ENCODE measurements at places on chromosomes 3 and 15.

DNA sequence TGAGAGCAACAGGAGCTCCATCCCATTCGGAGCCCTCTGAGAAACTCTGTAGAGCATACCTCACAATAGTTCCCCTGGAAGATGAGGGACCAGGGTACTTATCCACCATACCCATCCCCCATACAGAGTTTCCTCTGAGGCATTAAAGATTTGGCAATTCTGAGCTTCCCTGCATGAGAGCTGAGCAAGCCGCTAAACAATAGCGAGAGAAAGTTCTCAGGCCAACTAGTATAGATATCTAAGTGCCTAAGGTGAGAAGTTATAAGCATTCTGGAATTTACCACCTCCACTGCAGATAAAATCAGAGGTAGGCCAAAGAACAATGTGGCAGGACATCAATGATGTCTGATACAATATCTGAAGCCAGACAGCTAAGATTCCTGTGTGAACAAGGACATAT lies 129.1 kb upstream of the MBNL1 start:
- no peak for DNase-seq

DNA sequence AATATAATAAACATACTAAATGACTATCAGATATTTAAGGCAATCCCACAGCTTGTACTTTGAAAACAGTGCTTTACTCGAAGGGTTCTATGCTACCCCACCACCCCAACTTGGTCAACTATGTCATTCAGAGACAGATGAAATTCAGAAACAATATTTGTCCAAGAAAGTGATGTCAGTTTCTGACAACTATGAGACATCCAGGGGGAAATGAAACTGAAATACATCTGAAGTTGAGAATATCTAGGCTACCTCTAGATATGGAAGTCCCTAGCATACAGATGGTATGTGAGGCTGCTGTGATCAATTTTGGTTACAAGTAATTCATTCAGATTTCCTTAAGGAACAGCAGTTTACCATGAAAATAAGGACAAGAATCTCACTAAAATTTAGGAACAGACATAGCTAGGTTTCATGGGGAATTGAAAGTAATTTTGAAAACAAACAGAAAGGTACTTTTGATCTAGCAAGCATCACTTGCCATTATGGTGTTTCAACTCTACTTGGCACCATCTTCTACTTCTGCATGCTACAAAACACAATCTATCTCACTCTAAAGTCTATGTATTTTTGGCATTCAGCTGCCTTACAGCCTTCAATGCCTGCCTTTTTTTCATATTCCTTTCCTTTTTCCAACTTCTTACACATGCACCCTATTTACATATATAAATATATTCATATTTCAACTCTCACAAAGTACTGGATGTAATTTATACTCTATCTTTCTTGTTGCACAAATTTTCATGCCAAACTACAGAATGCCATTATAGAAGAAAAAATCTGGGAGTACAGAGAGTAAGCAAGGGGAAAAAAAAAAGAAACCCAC lies 21.7 kb downstream of the ATG3 start:
- DNase-seq = no peak

DNA sequence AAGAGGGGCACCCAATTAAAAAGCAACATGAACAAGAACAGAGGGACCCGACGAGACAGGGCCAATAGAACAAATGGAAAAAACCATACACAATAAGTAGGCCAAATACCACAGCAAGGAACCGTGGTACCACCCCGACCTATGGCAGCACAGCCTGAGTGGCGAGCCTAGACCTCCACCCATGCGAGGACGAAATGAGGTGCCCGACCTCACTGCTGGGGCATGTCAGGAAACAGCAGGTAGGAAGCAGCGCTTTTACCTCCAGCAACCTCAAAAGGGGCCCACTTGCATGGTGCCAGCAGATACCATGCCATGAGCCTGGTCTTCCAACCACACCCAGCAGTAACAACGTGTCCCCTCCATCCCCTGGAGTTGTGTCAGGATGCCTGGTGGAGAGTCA lies 77.9 kb downstream of the PCSK6 start:
- no peak for DNase-seq

DNA sequence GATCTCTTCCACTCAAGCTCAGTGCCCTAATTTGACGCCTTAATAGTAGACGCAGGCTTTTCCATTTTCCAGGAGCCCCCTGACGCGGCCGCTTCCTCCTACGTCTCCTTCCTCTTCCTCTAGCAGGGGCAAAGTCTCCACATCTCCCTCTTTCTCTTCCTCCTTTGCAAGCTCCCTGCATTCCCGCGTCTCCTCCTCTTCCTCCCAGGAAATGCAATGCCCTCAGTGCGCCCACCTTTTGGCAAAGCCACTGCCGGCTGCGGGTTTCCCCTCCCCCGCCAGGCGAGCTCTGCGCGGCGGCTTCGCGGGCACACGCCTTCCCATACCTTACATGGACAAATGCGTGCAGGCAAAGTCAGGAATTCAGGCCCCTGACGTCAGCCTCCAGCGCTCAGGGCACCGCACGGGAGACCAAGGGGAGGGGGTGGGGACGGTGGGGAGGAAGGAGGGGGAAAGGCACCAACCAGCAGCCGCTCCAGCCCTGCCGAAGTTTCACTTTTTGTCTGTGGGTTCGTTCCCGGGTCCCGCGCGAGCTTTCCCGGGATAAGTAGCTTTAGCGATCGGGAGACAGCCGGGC lies 432 bp upstream of the LPP start:
- DNase-seq = peak; percentile 79

DNA sequence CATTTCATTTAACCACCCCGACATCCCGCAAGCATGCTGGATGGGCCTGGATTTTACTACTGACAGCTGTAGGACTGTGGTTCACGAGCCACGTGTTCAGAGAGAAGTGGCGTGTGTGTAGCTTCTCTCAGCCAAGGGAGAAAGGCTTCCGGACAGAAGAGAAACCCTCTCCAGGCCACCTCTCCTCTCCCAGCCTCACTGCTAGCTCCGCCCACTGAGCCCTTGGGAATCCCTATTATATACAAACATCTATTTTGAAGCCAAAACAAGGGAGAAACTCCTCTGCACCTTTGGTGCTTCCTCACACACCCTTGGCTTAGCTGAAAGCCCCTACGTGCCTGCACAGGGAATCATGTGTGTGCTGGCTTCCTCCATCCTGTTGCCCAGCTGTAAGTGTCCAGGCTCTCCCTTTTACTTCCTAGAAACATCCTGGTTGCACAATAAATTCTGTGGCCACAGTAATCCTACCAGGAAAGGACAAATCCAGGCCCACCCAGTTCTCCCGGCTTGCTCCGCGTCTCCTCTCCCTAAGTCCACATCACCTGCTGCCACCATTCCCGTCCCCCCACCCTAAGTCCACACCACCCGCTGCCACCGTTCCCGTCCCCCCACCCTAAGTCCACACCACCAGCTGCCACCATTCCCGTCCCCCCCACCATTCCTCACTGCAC lies 30.5 kb downstream of the PCSK6 start:
- no peak for DNase-seq

Measured in muscle of back (tissue), 13 donors.